ENCODE measurements at places on chromosomes 1 and 21.

- no peak overlapping the region for H3K4me3 ChIP-seq
- H3K36me3 ChIP-seq: no peaks in the 10 kb centered on the region
- no peaks in the 10 kb centered on the region for H3K4me1 ChIP-seq
- DNase-seq: no peak
These were observed 29.9 kb upstream of the PUM1 start for GRCh38 chr1:31095298-31095981.

DNA sequence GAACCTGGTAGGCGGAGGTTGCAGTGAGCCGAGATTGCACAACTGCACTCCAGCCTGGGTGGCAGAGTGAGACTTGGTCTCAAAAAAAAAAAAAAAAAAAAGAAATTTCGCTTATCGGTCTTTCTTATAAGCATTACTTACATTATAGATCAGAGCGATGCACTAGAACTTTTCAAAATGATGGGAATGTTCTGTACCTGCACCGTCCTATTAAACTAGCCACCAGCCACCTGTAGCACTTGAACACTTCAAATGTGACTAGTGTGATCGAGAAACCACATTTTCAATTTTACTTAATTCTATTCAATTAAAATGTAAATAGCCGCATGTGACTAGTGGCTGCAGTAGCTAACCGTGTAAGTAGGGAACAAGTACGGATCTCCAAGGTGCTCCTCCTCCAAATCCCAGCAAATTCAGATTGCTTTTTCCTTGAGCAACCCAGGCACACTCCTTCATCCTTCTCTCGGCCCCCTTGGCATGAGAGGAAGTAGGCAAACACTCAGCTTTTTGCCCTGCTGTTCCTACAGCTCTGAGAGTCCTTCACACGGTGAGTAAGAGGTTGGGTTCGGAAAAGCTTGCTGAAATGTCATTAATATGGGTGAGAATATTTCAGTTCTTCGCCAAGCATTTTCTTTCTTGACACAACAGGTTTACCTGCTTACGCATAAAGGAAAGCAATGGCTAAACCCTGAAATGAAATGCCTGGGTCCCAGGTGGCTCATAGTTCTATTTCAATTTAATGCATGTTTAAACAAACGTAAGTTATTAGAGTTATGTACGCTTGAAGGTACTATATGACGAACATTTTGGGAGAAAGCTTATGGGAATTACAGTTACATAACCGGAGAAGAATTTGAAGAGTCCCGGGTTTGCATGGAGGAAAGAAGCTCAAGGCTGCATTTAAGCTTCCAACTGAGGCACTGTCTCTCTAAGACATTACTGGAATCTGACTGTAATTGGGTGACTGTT is 69.5 kb upstream of the HUNK start:
- DNase-seq: no peak
- no peak overlapping the region for H3K4me3 ChIP-seq
- no peak overlapping the region for H3K27ac ChIP-seq
- H3K4me1 ChIP-seq: no peaks in the 10 kb centered on the region

DNA sequence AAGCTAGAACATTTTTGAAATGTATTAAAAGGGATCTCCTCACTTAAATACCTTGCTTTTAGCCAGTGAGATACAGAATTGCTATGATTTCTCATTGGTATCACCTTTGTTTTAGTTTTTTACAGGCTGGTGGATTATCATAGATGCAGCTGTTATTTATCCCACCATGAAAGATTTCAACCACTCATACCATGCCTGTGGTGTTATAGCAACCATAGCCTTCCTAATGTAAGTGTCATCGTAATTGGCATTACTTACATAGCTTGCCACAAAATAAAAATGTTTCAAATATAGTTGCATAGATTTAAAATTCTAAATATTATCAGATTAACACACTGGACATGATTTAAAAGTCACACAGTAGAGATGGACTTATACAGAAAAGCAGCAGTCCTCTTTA is 4.7 kb downstream of the TMEM50A start:
- H3K4me1 ChIP-seq: peaks cover 30% of the 10 kb centered on the region
- H3K36me3 ChIP-seq: peaks cover 24% of the 10 kb centered on the region
- no peaks in the 10 kb centered on the region for H3K27me3 ChIP-seq
- no peak overlapping the region for H3K4me3 ChIP-seq
- H3K27ac ChIP-seq: no peak overlapping the region

- H3K27me3 ChIP-seq: peaks cover 6% of the 10 kb centered on the region
- H3K36me3 ChIP-seq: peaks cover 2% of the 10 kb centered on the region
- no peak overlapping the region for H3K4me3 ChIP-seq
- H3K4me1 ChIP-seq: peaks cover 24% of the 10 kb centered on the region
- no peak overlapping the region for H3K27ac ChIP-seq
- no peak for DNase-seq
These were observed 93.1 kb upstream of the RUNX1 start for GRCh38 chr21:35142036-35142815.

GRCh38 chr1:8460132-8460544 is 142.2 kb downstream of the SLC45A1 start:
- peaks cover 56% of the 10 kb centered on the region for H3K4me1 ChIP-seq
- H3K36me3 ChIP-seq: peaks cover 29% of the 10 kb centered on the region
- no peaks in the 10 kb centered on the region for H3K27me3 ChIP-seq
- no peak overlapping the region for H3K4me3 ChIP-seq

All from activated T-helper 1 cell treated with anti-CD3 and anti-CD28 coated beads, Interleukin-12 subunit alpha, Interleukin-12 subunit beta, Interleukin-2, Interleukin-4 antibody, amounts not matched to agents 30 ng/mL and 10 ng/mL and 1 ng/mL, durations not matched to agents 14 hours and 24 hours and 36 hours (primary cell).